Muscle of leg (tissue), 16 donors: ENCODE measurements at places on chromosomes 12 and 14. TPM values are rescaled to one million over a fixed set of nuclear protein-coding genes. Genes with fewer than 3 reads are reported as not detected.
A peak's percentile ranks its signal among the peaks of the same experiment; 100 is the strongest.

DNA sequence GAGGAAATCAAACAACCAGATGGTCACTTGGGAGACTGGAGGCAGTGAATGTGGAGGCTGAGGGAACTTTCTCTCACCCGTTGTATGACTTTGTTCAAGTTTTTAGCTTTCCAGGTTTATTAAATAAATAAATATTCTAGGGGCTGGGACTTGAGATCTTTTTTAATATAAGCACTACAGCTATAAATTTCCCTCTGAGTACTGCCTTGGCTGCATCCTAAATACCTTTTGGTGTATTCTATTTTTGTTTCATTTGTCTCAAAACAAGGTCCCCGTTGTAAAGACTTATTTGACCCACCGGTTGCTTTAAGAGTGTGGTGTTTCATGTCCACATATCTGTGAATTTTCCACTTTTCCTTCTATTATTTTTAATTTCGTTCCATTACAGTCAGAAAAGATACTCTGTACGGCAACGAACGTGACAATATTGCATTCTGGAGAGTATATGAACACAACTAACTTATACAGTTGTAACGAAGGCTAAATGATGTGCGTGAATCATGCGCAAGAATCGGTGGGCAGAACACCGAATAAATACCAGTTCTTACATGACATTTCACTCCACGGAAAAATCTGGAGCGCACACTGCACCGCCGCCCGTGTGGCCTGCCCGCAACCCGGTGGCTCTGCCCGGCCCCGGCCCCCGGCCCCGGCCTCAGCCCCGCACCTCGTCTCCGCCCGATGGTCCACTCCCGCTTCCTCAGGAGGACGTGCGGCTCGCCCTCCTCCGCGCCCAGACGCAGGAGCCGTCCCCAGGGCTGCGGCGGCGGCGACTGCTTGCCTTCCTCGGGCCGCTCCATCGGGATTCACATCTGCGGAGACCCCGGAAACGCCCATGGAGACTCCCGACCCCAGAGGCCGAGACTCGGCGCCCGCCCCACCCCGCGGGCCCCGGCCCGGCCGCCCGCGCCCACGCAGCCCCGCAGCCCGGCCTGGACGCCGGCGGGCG is 602 bp downstream of the CHFR start:
- no peak for DNase-seq

GRCh38 chr12:53944907-53945847 is 6.5 kb downstream of the HOXC13 start:
- DNase-seq: no peak

Gene HOXC10
- 7.6 TPM for total RNA-seq

Gene LRRC10
- not detected for total RNA-seq

DNA sequence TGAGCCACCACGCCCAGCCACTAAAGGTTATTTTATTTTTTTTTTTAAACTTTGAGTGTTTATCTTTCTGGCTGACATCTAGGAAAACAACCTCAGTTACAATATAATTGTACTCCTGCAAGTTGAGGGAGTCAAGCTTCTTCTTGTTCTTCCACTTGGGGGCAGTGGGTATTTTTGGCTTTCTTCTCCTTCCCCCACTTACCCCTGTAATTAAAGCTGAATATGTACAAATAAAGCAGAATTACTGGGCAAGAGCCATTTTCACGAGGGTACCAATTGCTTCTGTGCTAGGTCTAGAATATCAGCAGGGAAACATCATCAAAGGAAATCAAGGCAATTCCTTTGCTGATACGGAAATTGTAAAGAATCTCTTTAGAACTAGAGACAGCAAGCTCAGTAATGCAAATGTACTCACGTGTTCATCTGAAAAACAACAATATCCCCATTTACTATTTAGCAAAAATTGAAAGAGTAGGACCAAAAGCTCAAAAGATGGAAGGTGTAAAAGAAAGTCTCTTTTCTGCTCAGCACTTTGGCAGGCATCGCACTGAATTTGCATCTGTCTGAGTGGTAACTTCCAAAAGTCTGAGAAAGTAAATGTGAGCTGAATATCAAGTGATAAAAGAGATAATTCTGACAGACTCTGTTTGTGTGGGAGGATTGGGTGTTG is 72.8 kb downstream of the TAOK3 start:
- DNase-seq: no peak

GRCh38 chr14:61462566-61463193 is 141.3 kb downstream of the PRKCH start:
- peak; percentile 42 for DNase-seq

GRCh38 chr12:81644503-81644902 is 114.6 kb downstream of the PPFIA2 start:
- DNase-seq: peak; percentile 61

GRCh38 chr12:95759039-95759438 is 31.5 kb downstream of the NTN4 start:
- no peak for DNase-seq

DNA sequence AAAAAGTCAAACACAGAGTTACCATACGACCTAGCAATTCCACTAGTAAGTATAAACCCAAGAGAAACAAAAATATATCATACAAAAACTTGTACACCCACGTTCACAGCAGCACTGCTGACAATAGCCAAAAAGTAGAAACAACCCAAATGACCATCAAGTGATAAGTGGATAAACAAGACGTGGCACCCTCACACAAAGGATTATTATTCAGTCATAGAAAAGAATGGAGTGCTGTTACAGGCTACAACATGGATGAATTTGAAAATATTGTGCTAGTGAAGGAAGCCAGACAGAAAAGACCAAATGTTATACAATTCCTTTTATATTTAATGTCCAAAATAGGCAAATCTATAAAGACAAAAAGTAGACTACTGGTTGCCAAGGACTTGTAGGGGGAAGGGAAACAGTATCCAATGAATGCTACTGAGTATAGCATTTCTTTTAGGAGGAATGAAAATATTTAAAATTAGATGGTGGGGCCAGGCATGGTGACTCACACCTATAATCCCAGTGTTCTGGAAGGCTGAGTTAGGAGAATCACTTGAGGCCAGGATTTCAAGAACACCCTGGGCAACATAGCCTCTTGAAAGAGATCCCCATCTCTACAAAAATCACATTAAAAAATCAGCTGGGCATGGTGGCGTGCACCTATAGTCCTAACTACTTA is 41.9 kb downstream of the SPTLC2 start:
- no peak for DNase-seq

GRCh38 chr14:37594238-37594970 is 645 bp downstream of the FOXA1 start:
- peak; percentile 85 for DNase-seq

Gene DEPDC4
- 1.6 TPM for total RNA-seq

Gene TOMM20L
- not detected for total RNA-seq

DNA sequence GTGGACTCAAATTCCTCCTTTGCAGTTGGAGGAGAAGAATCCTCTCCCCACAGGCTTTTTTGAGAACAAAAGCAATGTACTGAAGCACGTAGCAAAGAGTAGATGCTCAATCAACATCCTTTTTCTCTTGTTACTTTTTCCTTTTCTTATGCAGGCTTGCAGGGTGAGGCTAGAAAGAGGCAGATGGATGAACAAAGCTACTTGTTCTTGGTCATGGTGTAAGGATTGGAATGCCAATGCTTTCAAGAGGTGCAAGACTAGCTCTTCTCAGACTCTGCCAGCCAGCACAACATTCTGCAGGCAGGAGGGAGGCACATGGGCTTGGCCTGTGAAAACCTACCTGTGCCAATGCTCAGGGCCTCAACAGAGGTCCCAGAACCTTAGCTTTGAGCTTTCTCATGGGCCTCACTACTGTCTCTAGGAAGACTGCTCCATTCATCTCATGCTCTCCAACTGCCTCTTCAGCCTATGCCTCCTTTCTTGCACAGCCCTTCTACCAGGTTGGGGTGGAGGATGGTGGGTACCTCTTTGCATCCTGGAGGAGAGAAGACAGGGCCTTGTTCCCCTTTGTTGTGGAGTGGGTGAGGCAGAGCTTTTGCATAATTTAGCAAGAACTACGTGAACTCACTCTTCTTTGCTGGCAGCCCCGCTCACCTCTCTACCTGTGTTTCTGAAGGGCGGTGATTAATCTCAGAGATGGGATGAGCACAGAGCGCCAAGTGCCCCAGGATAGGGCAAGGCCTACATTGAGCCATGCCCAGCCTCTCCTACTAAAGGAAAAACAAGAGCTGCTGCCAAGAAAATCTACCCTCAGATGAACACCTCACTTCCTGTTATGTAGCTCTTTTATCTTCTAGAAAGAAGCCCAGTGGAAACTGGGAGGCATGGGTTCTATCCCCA is 1119.7 kb downstream of the VRK1 start:
- DNase-seq: no peak

DNA sequence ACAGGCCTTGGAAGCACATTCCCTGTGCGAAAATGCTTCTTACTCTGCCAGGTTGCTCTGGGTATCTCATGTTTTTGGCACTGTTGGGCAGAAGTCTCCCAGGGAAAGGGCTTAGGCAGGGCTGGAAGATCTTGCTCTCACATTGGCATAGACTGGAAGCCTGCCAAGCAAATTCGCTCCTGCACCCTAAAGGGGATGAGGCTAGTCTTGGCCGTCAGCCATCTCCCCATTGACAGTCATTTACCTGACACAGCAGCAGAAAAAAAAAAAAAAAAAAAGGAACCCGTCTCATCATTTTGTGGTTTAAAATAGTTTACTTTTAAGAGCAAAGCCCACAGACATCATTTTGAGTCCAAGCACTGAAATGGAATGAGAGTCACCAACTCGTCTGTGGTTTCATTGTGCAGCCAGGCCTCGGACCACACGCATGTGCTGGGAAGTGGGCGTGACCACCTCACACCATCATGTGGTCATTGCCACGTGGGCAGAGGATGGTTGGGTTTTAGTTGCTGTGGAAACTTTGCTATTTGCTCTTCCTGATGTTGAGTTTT is 84.8 kb downstream of the NRXN3 start:
- DNase-seq: no peak

Gene NTS
- 1.1 TPM for total RNA-seq

Gene INHBC
- total RNA-seq: not detected

GRCh38 chr12:46958053-46958452 is 121.4 kb upstream of the PCED1B start:
- no peak for DNase-seq

Gene PCNX4
- total RNA-seq: 67.3 TPM

GRCh38 chr12:48302161-48302911 is 48.4 kb downstream of the ZNF641 start:
- DNase-seq: no peak

Gene UBC
- 789 TPM for total RNA-seq

DNA sequence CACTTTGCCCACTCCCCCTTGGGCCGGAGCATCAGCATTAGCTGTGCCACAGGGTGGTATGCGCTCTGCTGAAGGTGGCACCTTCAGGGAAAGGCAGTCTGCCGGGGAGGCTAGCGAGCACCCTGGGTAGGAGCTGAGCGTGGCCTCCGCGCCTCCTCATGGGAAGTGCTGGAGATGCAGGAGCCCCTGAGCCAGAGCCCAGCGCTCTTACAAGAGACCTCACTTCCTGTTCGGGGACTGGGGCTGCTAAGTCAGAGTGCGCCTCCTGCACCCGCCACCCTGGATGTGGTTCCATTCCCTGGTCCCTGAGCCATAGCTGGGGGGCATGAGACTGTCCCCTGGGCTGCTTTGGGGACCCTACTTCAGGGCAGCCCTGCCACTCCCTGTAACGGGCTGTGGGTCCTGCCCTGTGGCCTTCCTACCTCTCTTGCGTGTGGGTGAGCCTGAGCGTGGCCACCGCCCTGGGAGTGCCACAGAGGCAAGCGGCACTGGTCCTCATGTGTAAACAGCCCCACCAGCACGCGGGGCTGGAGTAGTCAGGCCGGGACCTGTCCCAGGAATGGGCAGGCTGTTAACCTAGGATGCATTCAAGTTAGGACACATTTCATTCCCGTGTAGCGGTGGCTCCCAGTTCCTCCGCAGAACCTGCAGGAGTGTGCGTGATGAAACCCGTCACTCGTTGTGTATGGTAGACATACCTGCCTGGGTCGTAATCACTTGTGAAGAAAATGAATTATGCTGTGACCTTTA is 19.4 kb downstream of the COA8 start:
- DNase-seq: no peak

- DNase-seq: no peak
These were observed 16.4 kb downstream of the MAP3K9 start for GRCh38 chr14:70792939-70793338.

Gene GYS2
- total RNA-seq: 0.13 TPM

- no peak for DNase-seq
These were observed 101.9 kb downstream of the PAPLN start for GRCh38 chr14:73339206-73339605.

GRCh38 chr14:60510951-60511599 is 2.1 kb downstream of the SIX6 start:
- DNase-seq: peak; percentile 5

Gene IFI27L1
- 17.2 TPM for total RNA-seq

GRCh38 chr14:69087061-69087461 is 65.9 kb downstream of the DCAF5 start:
- DNase-seq: no peak

Gene KLRG1
- total RNA-seq: 2.7 TPM

DNA sequence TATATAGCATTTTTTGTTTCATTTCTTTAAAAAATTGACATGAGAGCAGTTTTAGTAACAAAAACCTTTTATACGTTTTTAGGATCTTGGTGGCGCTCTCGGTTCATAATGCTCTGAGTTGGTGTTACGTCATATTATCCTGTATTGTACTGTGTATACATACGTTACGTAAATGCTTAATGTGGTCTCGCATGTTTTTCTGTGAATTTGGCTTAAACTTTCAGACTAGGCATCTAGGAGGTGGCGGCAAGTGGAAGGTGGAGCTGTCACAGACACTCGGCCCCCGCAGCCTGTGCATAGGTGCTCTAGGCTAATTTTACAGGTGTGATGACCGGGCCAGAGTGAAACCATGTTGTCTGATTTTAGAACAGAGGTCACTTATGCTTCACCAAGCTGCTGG is 60.0 kb downstream of the PPP2R5C start:
- DNase-seq: no peak

Gene DBX2
- 0.22 TPM for total RNA-seq

Gene NPFF
- total RNA-seq: 0.98 TPM

Gene EVL
- total RNA-seq: 32.8 TPM

GRCh38 chr12:123614531-123614930 is 12.6 kb downstream of the DDX55 start:
- no peak for DNase-seq

DNA sequence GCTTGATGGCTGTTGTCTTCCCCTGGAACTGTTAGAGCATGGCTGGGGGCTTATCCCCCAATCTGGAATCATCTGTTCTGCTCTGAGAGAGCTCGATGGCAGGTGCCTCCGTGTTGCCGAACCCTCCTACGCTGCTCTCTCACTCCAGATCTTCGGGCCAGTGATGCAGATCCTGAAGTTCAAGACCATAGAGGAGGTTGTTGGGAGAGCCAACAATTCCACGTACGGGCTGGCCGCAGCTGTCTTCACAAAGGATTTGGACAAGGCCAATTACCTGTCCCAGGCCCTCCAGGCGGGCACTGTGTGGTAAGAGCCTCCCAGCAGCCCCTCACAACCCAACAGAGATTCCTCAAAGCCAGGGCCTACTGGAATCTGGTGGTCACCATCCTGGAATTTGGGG is 33.0 kb downstream of the ALDH2 start:
- DNase-seq: no peak

Gene PLA2G1B
- 0.75 TPM for total RNA-seq
